NCI-H2081 treated with DMSO at 0.1 percent for 48 hours (cell line): ENCODE measurements at places on chromosomes 1 and 21.

DNA sequence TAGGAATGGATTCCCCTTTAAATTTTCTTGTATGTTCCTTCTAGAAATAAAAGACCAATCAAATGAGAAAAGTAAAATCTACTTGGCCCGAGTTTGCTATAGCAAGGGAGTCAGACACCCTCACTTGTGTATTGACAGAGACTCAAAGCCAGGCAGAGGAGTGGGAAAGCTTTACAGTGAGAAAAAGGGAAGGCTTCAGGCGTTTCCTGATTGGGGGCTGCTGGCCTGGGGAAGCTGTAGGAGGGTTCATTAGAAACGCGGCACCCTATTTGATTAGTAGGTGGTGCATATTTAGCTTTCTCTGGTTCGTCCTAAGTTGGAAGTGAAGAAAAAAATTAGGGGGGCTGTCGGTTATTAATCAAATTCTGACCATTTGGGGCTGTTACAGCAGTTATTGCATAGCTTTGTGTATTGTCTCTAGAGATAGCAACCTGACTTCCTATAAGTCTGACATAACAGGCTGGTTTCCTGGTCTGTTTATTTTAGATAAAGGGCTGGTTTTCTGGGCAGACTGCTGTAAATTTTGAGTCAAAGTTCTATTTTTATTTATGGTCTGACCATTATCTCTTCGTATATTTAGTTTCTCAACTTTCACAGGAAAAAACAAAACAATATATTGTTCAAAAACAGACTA, 10.0 kb downstream of the SLC25A24 start:
- no peak for DNase-seq

DNA sequence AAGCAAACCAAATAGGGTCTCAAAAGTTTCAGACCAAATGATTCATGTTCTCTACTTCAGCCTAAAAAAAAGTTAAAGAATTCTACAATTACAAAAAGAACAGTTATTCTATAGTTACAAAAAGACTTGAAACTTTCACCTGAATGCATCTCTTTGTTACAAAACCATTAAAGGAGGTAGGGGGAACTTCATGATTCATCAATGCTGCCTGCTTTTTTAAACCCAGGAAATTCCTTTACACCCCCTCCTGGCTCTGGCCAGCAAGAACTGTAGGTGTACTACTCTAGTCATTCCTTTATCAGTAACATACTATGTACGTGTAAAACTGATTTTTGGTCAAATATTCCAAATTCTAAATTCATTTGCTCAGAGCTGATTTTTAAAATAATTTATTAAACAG, 5.0 kb downstream of the FAF1 start:
- DNase-seq: no peak

- no peak for DNase-seq
These were observed 186.8 kb downstream of the SMYD3 start for GRCh38 chr1:246320286-246320685.

- DNase-seq: no peak
These were observed 117.8 kb downstream of the HHAT start for GRCh38 chr1:210446479-210446878.

GRCh38 chr1:115373305-115373704, 35.3 kb upstream of the NGF start:
- no peak for DNase-seq

DNA sequence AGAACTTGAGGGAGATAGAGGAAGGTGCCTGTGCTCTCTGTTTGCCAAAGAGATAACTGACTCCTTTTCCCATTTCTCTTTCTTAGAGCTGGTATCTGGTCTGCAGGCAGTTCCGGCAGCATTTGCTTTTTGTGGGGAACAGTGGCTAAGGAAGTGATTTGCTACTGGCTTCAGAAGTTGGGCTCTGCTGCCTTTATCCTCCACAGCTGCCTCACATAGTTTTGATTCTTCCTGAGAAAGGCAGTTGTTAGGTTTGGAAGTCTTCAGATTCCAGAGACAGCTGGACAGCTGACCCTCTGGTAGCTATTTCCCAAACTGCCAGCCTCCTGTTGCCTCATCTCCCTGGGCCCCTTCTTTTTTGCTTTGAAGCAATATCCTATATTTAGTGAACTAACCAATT, 62.6 kb upstream of the MACF1 start:
- DNase-seq: no peak

- no peak for DNase-seq
These were observed 528.9 kb downstream of the OMA1 start for GRCh38 chr1:58017641-58018040.

DNA sequence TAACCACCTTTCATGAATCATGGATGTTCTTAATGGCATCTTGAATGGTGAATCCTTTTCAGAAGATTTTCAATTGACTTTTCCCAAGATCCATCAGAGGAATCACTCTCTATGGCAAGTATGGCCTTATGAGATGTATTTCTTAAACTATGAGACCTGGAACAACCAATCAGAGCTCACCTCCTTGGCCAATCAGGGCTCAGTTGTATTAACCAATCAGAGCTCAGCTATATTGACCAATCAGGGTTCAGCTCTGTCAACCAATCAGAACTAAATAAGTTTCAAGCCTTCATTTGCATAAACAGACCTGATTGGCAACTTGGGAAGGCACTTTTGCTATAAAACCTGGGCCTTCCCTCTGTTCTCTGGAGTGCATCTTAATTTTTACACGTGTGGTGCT, 13.6 kb upstream of the FAM3B start:
- DNase-seq: no peak

DNA sequence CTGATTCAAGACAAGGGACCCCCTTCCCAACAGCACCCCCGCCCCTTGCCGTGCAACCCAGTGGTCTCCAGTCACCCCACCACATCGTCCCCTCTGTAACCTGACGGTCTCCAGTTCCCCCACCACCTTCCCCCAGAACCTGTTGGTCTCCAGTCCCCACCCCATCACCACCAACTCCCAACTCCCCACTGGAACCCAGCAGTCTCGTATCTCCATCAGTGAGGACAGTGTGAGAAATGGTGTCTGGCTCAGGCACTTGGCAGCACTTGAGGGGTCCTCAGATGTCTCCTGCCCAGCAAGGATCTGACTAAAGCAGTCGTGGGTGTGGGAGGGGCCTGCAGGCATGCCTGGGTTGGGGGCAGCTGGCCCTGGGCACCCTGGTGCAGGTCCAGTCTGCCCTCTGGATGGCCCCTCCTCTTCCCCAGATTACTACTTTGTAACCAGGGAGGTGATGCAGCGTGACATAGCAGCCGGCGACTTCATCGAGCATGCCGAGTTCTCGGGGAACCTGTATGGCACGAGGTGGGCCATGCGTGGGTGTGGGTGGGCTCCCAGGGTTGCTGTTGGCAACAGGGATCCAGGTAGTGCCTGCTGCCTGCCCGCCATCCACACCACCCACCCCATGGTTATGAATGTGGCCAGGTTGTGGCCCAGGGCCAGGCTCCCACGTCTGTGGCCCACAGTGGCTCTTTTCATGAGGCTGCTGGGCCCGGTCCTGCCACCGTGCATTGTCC, 3.1 kb upstream of the GJC2 start:
- no peak for DNase-seq

DNA sequence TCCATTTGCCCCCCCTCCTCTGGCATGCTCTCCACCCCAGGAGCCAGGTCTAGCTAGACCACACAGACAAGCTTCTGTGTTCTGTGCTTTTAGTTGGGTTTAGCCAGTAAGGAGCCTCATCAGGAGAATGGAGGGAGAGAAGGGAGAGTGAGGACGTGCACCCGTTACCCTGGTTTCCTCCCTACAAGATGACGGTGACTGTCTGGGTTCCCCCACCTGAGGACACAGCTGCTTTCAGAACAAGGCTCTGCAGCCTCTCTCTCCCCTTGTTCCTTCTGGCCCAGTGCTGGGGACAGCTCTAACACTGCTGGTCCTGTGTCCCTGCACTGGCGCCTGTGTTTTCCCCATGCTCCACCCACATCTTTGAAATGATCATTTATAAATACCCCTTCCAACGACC, 184.4 kb upstream of the GALNT2 start:
- no peak for DNase-seq

GRCh38 chr1:23692308-23692871, 784 bp downstream of the RPL11 start:
- no peak for DNase-seq

GRCh38 chr21:32954353-32954752, 71.4 kb upstream of the OLIG2 start:
- DNase-seq: no peak

- no peak for DNase-seq
These were observed 27.3 kb upstream of the EDEM3 start for GRCh38 chr1:184781941-184782340.

DNA sequence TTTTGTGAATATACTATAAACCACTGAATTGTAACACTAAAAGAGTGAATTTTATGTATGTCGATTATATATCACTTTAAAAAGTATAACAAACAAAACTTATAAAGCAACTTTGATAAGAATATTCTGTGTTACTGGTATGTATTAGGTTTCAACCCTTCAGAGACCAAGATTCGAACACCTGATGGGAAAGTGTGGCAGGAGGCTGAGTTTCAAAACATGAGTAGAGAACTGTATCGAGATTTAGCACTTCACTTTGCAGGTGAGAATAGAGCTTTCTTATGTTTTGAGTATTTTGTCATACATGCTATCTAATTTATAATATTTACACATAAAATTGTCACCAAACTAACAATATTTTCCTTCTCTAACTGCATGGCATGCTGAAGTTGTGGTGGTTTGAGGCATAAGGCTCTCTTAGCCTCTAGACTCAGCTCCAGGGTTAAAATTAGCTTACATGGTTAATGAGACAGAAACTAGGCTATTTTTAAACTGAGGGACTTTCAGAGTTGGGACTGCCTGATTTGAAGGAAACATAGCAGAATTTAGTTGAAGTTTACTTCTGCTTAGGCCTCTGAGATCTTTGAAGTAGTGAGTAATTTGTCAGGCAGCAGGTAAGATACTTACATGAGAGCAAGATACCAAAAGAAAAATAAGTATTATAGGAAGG, 48.6 kb downstream of the CEP350 start:
- no peak for DNase-seq
